ENCODE measurements at places on chromosomes 6 and 20.

- no peak for DNase-seq
Measured at GRCh38 chr6:35161266-35161665, 20.1 kb upstream of the TCP11 start.

DNA sequence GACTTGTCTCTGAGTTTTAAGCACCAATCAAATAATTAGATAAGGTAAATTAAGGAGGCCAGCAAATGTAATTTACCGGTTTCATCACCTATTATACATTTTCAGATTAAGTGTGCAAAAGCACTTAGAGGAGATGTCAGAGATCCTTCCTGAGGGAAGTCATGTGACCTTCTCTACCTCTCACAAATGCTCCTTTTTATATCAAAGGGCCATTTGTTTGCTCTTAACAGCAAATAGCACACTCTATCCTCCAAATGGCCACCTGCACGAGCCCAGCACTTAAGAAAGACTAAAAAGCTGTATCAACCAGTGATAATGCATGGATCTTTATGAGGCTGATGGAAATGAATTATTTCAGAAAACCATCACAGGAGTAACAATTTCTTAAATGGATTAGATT lies 149.4 kb downstream of the ELOVL4 start:
- DNase-seq = no peak

- DNase-seq = no peak
Measured at GRCh38 chr6:76814496-76815458, 648.5 kb downstream of the HTR1B start.

DNA sequence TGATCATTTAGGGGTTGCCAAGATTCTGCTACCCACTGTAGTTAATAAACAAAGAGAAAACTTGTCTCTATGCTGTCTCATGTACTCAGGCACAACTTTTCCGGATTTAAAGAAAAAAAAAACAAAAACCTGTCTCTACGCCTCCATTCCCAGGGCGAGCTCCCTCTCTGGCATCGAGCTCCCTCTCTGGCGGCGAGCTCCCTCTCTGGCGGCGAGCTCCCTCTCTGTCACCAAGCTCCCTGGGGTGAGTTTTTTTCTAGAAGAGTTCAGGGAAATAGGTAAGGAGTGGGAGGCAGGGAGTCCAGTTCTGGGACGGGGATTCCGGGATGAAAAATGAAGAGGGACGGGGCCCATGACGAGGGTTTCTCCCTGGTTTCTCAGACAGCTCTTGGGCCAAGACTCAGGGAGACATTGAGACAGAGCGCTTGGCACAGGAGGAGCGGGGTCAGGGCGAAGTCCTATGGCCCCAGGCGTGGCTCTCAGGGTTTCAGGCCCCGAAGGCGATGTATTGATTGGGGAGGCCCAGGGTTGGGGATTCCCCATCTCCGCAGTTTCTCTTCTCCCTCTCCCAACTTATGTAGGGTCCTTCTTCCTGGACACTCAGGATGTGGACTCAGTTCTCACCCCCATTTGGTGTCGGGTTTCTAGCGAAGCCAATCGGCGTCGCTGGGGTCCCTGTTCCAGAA lies 16.5 kb upstream of the HLA-A start:
- peak; percentile 66 for DNase-seq

GRCh38 chr6:35140639-35141006 lies 516 bp downstream of the TCP11 start:
- no peak for DNase-seq

GRCh38 chr6:136945072-136945471 lies 23.0 kb downstream of the SLC35D3 start:
- DNase-seq = no peak

- DNase-seq = no peak
Measured at GRCh38 chr6:64680446-64680845, 1026.6 kb downstream of the EYS start.

DNA sequence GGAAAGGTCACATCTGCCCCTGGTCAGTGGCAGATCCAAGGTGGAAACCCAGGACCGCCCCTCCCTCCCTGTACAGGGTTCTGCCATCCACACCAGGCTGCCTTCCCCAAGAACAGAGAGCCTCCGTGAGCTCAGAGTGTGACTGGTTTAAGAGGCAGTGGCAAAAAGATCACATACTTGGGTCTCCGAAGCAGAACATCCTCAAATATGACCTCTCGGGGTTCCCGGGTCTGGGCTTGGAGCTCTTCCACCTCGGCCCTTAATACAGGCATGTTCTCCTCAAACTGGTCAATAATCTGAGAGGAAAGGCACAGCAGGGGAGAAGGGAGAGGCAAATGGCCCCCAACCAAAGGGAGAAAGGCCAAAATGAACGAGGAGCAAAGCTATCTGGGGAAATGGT lies 14.8 kb downstream of the C20orf96 start:
- DNase-seq = peak; percentile 24

DNA sequence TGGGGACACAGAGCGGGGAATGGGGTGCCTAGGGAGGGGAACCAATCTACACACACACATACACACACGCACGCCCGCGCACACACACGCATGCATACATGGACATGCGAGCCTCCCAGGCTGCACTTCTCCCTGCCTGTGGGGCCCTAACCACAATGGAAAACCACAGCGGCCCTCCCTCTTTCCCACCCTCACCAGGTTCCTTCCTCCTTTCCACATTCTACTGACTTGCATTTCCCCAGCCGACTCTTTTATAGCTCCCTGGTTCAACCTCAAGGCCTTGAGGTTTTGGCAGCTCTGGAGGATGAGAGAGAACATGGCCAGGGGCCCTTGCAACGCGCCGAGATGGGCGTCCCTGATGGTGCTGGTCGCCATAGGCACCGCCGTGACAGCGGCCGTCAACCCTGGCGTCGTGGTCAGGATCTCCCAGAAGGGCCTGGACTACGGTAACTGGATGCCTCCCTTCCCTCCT lies at the start of gene BPI:
Gene BPI, plus strand, starts transcription at position 249 of the 472 bp plus-strand sequence. Its CDS starts 68 bp downstream, at position 317.
- peak; percentile 67 for DNase-seq

DNA sequence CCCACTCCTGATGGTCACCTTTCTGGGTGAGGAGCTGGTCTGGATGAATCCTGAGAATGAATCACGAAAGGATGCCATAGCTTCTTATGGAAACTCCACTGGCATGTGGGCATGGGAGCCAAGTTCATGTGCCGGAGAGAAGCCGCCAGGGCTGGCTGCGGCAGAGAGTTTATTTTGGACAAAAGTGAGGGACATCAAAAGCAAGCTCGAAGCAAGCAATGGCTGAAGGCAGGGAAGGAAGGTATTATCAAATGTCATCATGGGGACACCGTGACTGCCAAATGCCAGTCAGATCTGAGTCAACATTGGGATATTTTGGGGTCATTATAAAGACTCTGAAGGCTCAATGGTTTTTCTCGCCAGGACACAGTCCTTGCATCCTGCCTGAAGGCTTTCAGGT lies 249.1 kb downstream of the QKI start:
- no peak for DNase-seq

DNA sequence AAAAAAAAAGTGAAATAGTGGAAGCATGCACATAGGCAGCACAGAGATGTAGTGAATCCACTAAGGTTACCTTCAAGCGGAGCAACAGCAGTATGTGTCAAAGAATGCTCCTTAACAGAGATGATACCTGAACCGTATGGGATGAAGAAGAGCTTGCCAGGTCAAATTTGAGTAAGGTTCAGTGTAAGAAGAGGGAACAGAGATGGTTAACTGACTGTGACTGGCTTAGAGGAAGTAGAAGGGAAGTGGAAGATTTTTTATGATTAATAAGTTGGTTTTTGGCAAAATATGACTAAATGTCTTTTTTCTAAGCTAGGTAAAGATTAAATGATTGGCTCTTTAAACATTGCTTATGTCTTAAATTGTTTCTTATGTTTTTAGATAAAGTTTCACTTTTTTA lies 52.6 kb upstream of the C20orf144 start:
- DNase-seq = no peak

- DNase-seq = peak; percentile 86
Measured at GRCh38 chr6:30565772-30566171, 5.5 kb upstream of the ABCF1 start.
